IPS DF 19.7 (cell line): ENCODE measurements at places on chromosomes 4 and X.

DNA sequence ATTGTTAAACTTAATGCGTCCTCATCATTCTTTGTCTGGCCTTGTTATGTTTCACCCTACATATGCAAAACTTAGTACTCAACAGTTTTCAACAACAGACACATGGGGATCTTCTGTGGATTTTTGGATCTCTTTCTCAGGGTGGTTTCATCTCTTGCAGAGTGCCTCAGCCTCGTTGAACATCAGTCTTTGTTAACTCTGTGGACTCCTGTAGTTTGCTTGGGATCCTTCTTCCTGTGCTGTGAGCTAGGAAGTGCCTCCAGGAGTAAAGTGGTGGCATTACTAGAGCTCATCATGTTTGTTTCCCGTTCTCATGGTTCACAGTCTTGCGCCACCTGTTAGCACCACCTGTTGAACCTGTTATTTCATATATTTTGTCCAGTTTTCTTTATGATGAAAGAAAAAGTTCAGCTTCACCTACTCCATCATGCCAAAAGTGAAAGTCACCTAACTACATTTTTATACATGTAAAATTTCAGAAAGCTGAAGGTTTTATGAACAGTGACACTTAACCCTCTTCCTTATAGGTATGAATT, 27.5 kb upstream of the NDUFC1 start:
- DNase-seq, result no peak

GRCh38 chr4:133618963-133619362, 469.9 kb downstream of the PCDH10 start:
- DNase-seq, result no peak

DNA sequence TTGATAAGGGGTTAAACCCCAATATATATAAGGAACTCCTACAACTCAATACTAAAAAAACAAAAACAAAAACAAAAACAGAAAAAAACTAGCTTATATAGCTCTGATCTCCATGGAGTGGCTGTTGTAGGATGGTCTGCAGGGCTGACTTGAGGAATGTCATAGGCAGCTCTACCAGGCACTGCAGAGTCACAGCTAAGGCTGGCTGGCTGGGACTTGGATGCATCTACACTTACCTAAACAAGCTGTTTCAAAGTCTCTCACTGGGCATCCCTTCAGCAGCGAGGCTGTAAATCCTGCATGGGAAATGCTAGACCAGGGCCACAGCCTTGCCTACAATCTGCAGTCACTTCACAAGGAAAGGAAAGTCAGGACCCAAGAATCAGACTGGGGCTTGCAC, 61.3 kb downstream of the HOPX start:
- no peak for DNase-seq

DNA sequence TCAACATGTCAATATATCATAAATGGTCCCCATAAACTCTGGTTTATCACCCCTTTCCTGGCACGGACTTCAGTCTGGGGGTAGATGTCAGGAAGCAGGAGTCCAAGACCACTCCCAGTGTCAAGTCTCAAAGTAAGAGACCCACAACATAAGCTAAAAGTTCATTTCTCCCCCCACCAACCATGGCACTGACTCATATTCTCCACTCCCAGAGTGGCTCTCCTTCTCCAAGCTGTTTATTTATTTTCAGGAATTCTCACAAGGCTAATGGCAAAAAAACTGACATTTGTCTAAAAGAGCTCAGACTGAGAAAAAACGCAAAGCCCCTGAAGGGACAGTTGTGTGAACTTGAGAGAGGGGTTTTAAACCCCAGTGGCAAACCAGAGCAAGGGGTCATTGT, 217.0 kb downstream of the RAB28 start:
- no peak for DNase-seq

- DNase-seq, result no peak
Measured at GRCh38 chrX:32483534-32484136, 727.7 kb downstream of the DMD start.

DNA sequence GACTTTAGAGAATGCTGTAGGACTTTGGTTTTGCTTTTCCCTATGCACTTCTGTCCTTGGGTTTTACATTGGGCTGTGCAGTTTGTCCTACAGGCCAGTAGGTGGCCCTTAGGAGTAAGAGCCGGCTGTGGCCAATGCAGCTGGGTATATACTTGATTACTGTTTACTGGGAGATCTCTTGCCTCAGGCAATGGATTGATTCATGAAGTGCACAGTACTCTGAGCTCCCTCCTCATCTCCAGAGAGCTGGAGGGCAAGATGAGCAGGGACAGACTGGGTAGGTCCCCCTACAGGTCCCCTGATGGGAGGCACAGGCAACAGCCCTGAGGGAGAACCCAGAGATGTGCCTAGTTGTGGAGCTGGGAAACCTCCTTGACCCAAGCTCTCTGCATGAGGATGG, 103.8 kb upstream of the QRFPR start:
- peak; percentile 15 for DNase-seq

DNA sequence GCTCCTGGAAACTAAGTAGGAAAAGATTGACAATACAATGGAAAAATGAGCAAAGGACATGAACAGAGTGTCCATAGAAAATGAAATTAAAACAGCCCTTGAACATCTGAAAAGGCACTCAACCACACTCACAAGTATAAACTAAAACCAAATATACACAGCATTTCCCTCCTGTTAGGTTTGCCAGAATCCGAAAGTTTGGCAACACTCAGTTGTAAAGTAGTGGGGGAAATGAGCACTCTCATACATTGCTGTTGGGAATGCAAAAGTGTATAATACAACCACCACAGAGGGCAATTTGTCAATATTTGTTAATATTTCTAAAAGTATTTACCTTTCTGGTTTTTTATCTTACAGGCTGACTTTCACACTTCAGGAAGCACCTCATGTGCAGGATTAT, 84.2 kb upstream of the TMEM164 start:
- no peak for DNase-seq

- no peak for DNase-seq
Measured at GRCh38 chrX:16585486-16586376, 64.2 kb upstream of the S100G start.

DNA sequence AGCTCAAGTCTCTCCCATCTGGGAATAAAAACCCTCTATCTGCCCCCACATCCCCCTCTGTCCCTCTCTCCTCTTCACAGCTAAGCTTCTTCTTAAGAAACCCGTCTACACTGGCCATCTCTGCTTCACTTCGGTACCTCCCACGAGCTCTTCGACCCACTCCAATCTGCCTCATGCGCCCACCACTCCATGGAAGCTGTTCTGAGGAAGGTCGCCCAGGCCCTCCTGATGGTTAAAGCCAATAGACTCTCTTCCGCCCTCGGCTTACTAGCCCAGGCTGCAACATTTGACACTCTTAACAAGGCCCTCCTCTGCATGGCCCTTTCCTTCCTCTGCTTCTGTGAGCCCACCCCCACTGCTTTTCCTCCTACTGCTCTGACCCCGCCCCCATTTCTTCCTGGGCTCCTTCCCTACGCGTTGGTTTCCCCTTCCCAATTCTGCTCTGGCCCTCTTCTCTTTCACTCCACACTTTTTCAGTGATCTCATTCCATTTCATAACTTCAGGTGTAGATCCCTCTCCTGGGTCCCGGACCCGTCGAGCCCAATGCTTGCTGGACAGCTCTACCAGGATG, 11.8 kb downstream of the IQSEC2 start:
- DNase-seq, result no peak

GRCh38 chr4:115154826-115155225, 41.4 kb upstream of the NDST4 start:
- peak; percentile 23 for DNase-seq

DNA sequence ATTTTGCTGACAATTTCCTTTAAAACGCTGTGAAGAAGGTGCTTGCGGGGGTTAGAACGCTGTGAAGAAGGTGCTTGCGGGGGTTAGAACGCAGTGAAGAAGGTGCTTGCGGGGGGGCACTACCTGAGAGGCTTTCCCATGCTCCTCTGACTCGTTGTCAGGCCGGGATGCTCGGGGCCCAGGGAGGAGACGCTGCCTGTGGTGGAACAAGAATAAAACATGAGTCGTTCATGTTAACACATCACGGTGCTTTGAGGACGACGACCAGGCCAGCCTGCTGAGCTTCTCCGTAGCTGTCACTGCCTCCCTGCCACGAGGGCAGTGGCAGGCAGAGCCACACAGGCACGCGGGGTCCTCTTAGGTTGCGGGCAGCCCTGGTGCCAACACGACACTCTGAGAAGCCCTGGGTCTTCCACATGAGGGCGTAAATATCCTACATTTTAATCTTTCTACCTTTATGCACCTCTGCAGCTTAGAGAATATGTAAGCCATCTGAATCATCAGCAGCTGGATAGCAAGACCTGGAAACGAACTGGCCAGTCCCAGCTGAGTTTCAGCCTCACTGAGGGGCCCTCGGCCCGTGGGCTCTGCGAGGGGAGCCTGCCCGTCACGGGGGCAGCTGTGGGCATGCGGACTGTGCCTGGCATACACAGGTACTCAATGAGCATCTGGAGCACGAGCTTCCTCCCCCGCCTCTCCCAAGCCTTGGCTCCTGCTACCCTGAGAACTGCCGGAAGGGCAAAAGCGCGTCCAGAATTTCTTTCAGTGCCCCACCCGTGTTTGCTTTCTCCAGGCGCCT, 47.0 kb downstream of the FGFRL1 start:
- DNase-seq, result no peak

DNA sequence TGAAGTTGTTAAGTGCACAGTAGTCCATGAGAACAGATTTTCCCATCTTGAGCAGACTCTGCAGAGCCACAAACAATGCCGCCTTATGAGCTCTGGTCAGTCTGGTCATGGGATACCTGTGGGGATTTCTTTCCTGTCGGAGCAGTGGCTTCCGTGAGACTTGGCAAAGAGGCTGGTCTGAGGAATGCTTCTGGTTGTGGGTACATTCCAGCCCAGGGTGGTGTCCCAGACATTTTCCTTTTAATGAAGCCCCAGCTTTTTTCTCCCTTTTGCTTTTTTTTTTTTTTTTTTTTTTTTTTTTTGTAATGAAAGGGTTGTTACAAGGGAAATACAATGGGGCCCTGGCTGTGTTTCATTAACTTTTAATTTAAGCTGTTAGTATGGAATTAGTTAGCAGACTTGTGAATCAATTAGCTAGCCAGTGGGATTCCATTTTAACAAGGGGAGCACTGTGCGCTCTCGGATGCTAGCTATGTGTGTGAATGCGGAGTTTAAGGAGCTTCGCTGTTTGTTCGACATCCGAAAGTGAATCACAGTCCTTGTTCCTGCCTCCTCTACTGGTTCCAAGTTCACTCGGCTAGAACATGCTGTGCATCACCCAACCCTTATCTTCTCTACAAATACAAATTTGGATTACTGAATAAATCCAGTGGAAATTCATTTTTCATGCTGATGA, 225.1 kb downstream of the CBR4 start:
- DNase-seq, result no peak
